ENCODE measurements at places on chromosomes 2 and 18. TPM values are rescaled to one million over a fixed set of nuclear protein-coding genes. Genes with fewer than 3 reads are reported as not detected.

DNA sequence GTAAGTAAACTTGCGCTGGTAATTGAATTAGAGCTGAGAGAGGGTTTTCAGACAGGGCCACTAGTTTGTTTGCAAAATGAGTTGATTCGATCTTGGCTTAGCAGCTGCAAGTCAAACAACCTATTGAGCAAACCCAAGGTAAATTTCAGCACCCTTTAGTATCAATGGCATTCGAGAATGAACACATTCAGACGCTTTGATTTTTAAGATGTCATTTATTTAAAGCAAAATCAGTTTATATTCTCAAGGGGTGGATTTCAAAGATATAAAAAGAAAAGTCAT lies 44.2 kb downstream of the TGIF1 start:
- no peak for DNase-seq

- no peak for DNase-seq
Measured at GRCh38 chr18:76528477-76529432, 33.7 kb upstream of the ZNF516 start.

DNA sequence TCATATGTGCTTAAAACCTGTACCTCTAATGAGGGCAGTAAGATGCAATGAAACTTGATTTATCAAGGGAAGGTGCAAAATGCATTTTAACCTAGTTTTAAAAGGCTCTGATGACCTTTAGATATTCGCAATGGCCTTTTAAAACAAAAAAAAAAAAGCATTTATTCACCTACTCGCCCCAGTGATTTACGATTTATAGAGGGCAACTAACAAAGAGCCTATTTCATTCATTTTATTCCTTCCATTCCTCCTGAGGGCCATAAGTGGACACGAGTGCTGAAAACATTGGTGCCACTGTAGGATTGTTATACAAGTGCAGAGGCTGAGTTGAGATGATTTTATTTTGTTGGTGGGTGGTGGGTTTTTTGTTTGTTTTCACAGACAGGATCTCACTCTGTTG lies 48.1 kb downstream of the RNF152 start:
- no peak for DNase-seq

DYNAP gene
- not detected for total RNA-seq
